Fibroblast of mammary gland (primary cell): ENCODE measurements at places on chromosomes 16 and 17.

- no peak for DNase-seq
These were observed 232.2 kb downstream of the ZNF423 start for GRCh38 chr16:49623501-49624266.

- DNase-seq: no peak
These were observed 48.8 kb downstream of the PIPOX start for GRCh38 chr17:29091606-29092289.

DNA sequence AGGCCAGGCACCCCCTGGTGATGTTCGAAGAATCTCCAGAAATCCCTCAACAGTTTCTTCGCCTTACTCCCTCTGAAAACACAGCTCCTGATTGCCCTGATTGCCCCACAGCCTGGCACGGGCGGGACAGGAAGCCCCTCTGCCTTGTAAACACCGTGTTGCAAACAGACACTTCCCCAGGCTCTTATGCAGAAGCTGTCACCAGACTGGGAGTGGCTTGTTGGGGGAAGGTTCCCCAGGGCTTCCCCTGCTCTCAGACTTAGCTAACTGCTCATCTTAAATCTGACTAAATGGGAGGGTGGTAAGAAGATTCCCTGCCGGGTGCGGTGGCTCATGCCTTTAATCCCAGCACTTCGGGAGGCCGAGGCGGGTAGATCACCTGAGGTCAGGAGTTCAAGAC, 11.2 kb downstream of the PIK3R5 start:
- DNase-seq: no peak

GRCh38 chr16:88769617-88770460, 15.2 kb downstream of the PIEZO1 start:
- no peak for DNase-seq

DNA sequence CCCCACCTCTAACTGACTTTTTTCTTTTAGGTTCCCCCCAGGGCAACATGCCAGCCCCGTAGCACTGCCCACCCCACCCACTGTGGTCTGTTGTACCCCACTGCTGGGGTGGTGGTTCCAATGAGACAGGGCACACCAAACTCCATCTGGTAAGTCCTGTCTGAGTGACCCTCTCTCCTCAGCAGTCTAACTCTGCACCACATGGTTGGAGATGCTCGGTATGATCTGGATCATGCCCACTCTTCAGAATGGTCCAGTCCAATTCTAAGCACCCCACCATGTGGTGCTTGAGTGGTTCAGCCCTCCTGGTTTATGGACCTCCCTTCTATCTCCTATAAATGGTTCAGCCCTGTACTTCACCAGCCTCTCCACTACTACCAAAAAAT, 5.9 kb downstream of the KDM6B start:
- DNase-seq: peak; percentile 48

DNA sequence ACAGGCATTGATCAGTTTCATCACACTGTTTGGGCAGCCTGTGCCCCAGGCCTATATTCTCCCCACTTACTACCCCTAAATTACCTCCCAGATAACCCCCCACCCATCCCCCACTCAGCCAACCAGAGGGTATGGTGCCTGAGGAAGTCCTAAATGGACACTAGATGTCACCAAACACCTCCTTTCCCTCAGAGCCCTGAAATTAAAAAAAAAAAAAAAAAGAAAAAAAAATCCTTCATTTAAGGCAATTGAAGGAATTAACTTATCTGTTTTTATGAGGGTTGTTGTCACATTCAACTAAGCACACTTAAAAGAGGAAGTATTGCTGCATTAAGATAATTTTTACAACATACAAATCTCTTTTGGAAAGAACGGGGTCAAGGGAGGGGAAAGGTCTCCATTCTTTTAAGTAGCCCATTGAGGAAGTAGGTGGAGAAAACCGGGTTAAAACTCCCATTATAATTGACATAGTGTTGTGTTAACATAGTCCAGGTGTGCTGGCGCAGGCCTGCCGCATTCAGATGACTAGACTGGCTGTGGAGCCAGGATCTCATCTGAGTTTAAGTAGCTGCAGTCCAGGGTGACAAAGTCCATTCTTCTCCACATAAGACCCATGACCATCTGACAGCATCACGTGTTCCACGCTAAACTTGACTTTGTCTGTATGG, 46.3 kb downstream of the SNX11 start:
- DNase-seq: peak; percentile 47

DNA sequence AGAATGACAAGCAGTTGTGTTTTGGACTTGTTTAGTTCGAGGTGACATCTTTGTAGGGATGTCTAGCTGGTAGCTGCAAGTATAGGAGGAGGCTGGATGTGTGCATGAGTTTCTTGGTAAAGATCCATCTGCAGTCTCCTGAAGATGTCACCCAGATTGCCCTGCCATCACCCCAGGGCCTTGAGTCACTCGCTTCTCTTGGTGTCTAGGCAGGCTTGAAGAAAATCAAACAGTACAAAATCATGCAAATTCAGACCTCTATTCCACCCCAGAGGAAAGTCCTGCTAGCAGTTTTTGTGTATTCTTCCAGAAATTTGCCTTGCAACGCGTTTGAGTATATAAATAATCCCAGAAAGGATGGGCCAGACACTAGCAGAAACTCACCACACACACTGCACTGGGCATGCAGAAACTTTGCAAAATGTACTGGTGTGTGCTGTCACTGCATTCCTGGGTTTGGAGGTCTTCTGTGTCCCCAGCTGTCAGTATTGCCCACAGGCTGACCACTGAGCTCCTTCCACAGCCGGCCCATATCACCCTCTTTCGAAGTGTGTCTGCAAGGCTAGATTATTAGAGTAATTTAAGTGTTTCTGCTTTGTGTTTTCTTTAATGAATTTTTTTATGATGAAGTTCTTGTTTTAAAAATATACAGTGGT, 51.5 kb downstream of the TENT4B start:
- DNase-seq: peak; percentile 26

DNA sequence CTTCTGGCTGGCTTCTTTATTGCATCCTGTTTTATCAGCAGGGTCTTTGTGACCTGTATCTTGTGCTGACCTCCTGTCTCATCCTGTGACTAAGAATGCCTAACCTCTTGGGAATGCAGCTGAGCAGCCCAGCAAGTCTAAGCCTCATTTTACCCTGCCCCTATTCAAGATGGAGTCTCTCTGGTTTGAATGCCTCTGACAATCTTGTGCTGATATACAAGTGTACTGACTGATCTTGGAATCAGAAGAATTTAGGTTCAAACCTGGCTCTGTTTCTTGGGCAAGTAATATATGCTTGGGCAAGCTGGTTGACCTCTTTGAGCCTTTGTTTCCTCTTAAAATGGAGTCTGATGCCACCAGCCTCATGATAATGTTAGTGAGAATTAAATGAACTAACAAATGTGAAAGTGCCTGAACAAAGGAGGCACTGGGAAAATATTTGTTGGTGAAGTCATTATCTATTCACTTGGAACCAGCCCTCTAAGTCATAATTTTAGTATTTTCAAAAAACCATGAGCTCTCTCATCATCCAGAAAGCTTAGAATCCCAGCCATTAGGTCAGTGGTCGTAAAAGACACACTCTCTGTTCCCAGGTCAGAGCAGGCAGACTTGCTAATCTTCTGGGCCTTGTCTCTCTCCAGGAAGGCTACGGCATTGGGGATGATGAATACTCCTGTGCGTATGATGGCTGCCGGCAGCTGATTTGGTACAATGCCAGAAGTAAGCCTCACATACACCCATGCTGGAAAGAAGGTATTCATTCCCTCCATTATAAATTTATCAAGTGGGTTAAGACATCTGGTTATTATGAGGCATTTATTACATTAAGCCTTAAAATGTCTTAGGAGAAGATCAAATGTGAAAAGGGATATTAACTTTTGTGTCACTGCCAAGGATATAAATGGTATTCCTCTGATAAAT, 18.1 kb upstream of the ARL2BP start:
- peak; percentile 41 for DNase-seq

DNA sequence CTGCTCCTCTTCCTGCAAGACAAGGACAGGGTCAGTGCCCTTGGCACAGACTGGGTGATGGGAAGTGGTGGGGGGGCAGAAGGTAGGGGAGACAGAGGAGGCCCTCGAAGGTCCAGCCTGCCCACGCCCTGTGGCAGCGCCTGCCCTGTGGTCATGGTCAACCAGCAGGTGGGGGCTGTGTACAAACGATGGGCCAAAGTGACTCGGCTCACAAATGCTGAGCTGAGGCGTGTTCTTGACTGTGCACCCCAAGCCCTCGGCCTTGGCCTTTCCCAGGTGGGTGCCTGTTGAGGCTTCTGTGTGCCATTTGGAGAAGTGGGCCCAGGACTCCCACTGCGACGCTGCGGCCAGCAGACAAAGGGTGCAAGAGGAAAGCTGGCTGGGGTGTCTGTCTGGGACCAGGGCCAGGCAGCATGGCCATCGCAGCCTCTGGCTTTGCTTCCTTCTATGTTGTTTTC, 22.6 kb downstream of the MXRA7 start:
- no peak for DNase-seq

- DNase-seq: no peak
These were observed 2.9 kb upstream of the MT1M start for GRCh38 chr16:56629531-56629930.
